ENCODE measurements at places on chromosomes 16 and 17.

DNA sequence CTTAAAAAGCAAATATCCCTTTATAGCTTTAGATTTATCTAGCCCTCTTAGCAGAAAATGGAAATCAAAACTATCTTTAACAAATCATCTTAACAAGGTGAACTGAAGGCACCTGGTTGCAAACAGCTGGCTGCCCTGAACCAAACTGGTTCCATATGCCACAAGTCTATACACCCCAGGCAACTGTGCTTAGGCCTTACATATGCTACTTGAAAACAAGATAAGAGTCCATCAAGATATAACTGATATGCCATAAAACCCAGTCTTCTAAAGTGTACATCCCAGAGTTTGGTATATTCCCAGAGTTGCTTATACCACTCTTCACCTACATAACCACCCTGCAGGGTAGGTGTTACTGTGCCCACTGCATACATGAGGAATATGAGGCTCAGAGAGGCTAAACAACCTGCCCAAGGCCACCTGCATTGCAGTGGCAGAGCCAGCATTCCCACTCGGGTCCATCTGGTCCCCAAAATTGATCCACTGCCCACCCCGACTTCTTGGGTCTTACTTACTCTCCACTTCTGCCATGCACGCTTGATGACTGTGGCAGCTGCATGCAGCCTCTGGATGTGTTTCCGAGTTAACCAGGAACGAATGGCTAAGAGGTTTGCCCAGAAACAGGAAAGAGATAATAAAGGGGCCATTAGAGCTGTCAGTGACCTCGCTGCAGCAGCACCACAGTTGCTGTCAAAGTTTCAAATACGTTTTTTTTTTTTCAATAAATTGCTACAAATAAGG lies 12.2 kb downstream of the ZNHIT3 start:
- DNase-seq: no peak

- DNase-seq: no peak
Observed at GRCh38 chr17:55774846-55775271, 24.0 kb downstream of the PCTP start.

DNA sequence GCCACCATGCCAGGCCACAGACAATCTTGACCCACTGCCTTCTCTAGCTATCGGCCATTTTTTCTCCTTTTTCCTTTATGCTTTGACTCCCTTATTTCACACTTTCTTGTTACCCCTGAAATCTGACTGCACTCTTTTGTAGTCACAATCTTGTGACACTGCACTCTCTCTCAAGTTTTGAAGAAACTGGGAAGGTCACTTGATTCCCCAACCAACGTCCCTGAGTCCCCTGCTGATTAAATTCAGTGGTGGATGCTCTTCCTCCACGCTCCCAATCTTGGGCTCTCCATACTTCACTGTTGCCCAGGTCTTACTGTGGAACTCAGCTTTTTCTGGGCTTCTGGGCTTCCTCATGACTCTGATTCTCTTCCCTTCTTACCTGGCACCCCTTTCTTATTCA lies 33.9 kb downstream of the PECAM1 start:
- DNase-seq: no peak

- DNase-seq: no peak
Observed at GRCh38 chr17:33218698-33219601, 74.1 kb downstream of the ASIC2 start.

DNA sequence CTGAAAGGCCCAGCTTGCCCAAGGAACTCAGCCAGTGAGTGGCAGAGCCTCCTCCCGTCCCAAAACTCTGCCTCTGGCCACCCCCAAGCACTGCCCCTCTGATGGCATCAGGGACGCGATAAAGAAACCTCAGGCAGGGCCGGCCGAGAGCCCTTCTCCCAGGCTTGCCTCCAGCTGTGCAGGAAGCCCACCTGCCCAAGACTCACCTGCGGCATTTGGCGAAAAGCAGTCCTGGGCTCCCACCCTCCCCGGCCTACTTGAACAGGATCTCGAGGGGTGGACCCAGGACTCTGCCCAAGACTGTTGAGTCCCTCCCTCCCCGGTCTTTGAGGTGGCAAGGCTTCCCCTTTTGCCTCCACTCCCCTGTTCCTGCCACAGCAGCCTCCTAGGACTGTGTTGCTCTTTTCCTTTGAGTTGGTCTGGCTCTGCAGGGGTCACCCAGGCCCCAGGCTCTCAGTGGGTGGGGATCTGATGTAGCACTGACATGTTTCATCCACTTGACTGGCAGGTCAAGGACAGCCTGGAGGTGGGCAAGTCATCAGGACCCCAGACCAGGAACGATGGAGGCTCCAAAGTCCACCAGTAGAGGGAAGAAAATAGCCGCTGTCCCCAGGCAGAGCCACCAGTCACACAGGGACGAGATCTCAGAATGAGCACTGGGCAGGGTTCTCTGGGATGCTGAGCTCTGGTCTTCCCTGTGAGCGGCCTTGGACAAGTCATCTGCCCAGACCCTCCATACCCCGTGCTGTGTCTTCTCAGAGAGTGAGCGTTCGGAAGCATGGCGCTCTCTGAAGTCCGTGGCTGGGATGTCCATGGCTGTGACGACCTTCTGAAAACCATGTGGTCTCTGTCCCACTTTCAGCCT lies 111.0 kb upstream of the TNRC6C start:
- no peak for DNase-seq

DNA sequence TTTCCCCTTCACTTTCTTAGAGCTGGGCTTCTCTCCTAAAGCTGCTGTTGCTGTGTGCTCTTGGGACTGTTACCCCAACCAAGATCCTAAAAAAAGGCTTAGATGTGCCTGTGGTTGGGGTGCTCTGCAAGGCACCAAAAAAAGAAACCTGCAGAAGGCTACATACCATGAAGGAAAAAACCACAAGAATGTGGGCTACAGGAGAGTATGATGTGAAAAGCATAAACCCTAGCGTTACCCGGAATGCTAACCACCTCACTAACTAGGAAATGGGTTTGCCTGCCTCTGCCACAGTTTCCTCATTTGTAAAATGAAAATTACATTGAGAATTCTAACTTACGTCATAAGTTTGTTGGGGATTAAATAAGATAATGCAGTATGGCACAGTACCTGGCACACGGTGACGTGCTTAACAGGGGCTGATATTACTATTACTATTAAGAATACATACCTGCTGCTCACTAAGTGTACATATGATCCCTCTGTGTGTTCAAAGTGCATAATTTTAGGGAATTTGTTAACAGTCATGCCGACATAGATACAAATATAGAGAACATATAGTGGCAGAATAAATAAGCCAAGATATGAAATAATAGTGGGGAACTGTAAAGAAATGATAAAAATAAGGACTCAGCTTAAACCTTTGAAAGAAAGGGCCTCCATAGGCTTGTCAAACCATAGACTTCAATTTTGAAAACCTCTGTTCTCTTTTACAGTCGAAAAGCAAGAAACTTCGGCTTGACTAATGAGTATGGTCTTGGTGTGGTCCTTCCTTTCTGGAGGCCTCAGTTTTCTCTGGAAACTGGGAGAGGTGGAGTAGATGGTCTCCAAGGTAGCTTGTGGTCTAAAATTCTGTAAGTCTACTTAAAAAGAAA lies 177.8 kb upstream of the TBX2 start:
- no peak for DNase-seq

- no peak for DNase-seq
Observed at GRCh38 chr16:7487574-7488323, 155.1 kb downstream of the RBFOX1 start.

DNA sequence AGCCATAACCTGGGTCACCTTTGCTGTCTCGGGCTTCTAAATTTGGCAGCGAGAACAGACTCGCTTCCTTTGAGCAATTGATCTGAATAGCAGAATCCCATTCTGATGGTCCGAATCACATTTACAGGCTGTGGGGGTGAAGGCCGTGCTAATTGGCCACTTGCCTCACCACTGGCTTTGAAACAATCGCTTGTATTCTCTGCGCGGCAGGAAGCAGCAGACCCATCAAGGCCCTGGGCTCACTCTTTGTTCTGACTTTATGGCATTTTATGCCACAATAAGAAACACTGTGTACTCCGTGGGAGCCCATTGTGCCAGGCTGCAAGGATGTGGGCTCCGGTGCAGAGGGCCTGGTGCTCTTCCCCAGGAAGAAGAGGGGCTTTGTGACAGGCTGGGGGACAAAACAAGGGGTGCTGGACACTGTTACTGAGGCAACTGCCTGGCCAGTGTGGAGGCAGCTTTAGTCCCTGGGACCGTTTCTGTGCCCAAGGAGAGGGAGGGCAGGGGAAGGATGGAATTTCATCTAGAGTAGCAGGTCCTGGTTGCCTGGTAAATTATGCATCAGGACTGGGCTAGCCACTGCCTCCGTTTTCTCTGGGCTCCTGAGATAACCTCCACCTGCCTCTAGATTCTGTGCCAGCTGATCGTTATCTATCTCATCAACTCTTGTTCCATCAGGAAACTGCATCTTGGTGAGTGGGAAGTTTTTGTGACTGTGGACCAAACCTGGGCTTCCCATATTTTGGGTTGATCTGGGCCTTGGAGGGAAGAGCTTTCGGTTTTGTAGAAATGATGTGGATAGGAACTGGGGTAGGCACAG lies 78.5 kb downstream of the MRC2 start:
- no peak for DNase-seq

GRCh38 chr17:68972119-68972704 lies 17.0 kb upstream of the ABCA8 start:
- no peak for DNase-seq

DNA sequence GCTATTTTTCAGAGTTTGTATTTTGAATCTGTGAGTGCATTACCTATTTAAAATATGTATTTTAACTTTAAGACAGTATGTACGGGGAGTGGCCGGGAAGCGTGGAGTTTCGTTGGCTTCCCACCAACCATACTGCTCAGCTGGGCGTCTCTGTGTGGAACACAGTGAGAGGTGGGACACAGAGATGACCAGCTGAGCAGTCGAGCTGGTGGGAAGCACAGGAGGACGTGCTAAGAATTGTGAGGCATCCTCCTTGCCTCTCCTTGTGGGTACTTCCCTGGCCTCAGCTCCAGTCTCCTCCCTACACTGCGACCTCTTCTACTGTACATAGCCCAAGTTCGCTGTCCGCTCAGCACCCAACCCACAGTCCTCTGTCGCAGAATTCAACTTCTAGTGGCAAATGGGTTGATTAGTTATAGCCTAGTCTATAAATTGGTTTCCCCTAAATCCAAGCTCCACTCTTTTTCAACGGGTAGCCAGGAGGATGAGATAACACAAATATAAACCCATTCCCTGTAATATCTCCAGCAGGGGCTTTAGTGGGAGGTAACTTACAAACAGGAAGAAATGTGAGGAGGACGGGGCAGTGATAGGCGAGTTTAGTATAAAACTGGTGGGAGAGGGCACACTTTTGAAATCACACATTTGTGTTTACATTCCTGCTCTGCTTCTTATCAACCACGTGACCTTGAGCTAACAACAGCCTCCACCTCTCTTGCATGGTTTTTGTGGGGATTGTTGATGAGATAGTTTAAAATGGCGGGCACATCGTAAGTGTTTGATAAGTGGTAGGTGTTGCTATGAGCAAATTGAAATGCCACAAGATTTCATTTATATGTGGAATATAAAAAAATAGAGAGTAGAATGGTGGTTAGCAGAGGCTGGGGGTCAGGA lies 211.9 kb upstream of the HS3ST3A1 start:
- no peak for DNase-seq

DNA sequence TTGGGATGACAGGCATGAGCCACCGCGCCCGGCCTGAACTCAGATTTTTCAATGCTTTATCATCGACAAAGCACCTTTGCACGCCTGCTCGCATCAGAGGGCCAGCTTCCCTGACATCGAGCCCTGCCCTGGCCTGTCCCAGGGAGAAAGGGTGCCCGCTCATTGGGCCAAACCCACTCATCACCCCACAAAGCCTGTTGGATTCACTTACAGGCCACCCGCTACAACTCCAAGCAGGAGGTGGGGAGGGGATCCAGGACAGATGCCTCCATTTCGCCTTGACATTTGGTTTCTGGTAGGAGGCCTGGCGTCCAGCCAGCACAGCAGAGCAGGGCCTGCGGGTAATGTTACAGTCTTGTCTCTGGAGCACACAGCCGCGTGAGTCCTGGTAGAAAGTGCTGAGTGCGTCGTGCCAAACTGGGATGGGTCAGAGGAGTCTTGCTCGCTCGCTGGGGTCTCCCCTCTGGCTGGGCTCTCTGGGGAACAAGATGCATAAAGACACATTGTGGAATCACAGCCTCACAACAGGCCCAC lies 19.8 kb downstream of the SMTNL2 start:
- no peak for DNase-seq

GRCh38 chr16:22971346-22971924 lies 157.5 kb downstream of the HS3ST2 start:
- DNase-seq: no peak

- peak; percentile 65 for DNase-seq
Observed at GRCh38 chr16:66605177-66605978, 874 bp downstream of the CMTM3 start.

DNA sequence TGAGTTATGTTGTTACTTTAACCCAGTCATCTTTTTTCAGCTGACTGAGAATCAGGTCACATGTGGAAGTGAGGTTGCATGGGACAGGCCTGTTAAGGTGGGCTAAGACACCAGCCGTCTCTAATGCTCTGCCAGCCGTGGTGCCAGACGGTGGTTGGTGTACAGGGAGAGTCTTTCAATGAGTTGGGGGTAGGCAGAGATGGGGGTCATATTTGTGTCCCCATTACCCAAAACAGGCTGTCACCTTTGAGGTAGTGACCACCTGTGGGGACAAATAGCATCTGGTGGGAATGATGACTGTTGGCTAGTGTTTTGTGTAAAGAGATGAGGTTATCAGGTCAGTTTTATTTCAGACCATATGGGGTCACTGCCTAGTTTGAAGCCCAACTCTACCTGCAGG lies 1.8 kb downstream of the RPL38 start:
- DNase-seq: no peak

DNA sequence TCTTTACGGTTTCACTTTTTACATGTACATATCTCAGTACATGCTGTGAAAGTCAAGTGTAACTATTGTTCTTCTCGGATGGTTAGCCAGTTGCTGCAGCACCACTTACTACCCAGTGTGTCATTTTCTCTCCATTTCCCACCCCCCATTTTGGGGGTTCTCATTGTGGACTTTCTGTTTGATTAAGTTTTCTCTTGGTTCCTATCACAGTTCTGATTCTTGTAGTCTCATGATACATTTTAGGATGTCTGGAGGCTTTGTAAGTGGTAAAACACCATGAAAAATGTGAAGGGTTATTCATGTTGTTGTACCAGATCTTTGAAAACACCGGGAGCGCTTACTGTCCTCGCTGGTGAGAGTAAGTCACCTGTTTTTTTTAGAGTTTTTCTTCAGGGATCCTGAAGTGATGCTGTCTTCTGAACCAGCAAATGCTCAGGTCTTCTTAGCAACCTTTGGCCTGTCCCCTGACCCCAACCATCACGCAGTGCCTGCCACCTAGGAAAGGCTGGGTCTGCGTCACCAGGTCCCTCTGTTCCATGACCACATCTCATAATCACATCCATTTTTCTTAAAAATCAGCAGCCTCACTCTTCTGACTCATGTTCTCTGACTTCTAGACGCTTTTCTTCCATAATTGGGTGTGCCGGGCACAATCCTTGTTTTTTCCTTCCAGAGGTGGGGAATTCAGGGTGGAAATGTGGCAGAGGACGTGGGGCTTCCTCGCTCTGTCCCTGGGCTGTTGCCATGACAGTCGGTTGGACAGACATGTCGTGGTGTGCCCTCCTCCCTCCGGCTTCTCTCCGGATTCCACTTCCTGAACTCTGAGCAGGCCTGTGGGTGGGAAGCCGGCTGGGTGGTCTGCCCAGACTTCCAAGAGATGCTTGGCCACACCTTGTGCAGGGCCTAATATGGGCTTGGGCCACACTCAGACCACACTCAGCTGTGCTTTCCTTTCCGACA lies 102.6 kb downstream of the NTN1 start:
- no peak for DNase-seq

GRCh38 chr17:76276461-76277299 lies 11.5 kb downstream of the UBALD2 start:
- DNase-seq: peak; percentile 21

GRCh38 chr17:16255481-16255921 lies 38.5 kb downstream of the PIGL start:
- no peak for DNase-seq

GRCh38 chr17:1493291-1493980 lies 950 bp upstream of the MYO1C start:
- DNase-seq: no peak
